ENCODE measurements at places on chromosomes 7 and 10.

GRCh38 chr10:37010741-37011140 lies 114.7 kb upstream of the ANKRD30A start:
- ATAC-seq, result no peak

GRCh38 chr7:30366606-30367005 lies 82.2 kb downstream of the ZNRF2 start:
- ATAC-seq, result no peak

DNA sequence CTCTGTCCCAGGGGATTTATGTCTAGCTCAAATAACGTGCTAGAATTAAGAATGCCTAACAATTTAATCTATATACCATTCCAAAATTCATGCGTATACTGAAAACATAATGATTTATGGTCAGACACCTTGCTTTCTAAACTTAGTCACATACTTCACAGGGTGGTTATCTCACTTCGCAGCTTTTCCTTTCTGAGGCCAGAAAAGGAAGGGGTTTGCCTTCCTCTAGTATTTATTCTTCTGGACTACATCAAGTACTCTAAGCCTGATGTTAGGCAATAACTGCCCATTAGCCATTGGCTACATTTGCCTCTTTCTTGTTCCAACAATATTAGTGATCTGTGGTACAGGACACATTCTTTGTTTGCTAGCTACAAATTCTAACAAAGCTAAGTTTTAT lies 72.6 kb upstream of the FHIP2A start:
- no peak for ATAC-seq

GRCh38 chr7:51134013-51134441 lies 182.6 kb downstream of the COBL start:
- ATAC-seq, result no peak

GRCh38 chr10:74207691-74208480 lies 56.9 kb downstream of the ADK start:
- no peak for ATAC-seq

DNA sequence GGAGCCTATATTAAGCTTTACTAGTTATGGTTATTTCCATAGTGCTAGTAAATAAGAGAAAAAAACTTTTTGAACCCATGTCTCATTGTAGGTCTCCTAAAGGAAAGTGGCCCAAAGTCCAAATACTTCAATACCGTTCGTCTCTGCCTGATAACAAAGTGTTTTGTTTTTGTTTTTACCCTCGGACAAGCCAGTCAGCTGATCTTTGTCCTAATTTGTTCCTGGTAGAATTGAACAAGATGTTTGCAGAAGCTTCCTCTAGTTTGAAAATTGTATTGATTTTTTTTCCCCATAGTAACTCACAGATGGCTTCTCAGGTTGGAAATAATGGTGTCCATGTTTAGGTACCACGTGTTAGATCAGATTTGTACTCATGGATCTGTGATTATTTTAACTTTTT lies 335.8 kb upstream of the KAT6B start:
- ATAC-seq, result no peak

DNA sequence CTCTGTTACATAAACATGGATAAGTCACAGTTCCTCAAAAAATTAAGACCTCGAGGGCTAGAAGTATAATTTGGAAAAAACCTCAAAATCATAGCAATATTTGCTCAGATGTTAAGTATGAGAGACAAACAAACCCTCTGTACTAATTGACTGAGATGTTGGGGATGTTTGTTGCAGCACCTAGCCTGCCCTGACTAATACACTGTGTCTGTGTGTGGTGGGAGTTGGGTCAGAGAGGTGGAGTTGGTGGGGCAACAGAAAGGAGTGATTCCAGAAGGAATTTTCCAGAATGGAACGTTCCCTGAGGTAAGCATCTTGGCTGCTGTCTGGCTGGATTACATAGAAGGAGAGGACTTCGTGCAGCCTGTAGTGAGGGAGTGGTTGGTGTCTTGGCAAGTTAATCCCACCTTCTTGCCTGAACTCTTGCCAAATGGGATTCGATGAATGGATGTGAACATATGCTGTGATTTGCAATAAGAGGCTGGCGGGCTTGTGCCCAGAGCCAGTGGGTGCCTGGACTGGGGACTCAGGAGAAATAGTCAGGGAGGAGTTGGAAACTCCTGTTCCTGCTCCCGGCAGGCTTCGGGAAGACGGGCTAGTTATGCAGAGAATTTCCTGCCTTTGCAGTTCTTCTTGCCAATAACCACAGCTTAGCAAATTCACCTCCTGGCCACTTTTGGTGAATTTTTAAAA lies 9.3 kb upstream of the FAM180A start:
- no peak for ATAC-seq

- no peak for ATAC-seq
Observed at GRCh38 chr10:97574374-97575126, 2.0 kb downstream of the ANKRD2 start.

- ATAC-seq, result no peak
Observed at GRCh38 chr7:130954918-130955564, 221.0 kb upstream of the KLF14 start.

DNA sequence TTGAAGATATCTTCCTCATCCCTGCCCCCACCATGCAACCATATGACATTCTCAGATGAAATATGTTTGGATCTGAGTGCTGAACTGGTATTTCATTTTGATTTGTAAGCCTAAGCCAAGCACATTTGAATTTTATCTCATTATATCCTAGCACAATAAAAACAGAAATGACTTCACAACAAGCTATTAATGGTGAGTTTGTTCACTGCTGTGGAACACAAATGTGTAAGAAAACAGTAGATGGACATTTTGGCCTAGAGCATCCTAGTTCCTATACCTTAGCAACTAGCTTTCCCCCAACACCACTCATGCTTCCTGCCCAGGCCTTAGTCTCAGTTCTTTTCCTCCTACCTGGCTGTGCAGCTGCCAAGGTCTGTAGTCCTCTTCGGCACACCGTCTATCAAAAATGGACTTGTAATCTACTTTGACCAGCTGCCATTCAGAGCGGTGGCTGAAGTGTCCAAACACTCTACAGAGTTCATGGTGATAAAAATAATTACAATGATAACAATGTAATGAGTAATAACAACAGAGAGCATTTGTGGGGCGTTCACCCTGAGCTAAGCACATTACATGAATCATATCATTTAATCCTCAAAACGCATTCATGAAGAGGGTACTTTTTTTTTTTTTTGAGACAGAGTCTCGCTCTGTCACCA lies 491.9 kb downstream of the SORCS1 start:
- no peak for ATAC-seq

GRCh38 chr7:149252378-149252777 lies 9.6 kb upstream of the ZNF783 start:
- ATAC-seq, result no peak

- no peak for ATAC-seq
Observed at GRCh38 chr7:99693427-99694200, 13.8 kb upstream of the CYP3A5 start.

GRCh38 chr10:120314442-120314841 lies 142.6 kb upstream of the PLPP4 start:
- no peak for ATAC-seq

DNA sequence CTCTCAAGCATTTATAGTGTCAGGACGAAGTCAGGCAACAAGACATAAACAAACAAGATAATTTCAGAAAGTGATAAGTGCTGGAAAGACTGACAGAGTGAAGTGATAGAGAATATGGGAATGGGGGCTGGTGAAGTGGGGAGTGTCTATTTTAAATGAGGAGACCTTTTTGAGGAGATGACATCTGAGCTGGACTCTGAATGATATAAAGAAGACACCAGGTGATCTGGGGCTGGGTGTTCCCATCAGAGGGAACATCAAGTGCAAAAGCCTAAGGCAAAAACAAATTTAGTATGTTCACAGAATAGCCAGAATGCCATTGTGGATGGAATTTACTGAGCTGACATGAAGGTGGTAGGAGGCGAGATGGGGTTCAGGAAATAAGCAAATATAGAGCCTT lies 83.4 kb downstream of the PPP1R3A start:
- ATAC-seq, result no peak

DNA sequence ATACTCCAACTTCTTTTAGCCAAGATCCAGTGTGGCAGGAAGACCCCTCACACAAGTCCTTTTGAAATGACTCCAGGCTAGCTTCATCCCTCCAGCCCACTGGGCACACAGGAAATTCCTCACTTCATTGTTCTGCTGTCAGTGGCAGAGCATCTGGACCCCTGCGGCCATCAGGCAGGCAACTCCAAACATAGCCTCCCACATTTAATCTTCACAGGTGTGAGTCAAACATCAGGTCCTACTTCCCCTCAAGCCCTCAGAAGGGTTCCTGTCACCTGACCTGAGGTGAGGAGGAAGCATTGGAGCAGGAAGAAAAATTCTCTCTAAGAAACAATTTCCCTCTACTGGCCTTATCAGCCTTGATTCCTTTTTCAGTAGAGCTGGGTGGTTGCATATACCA lies 51.1 kb upstream of the C1GALT1 start:
- ATAC-seq, result no peak

GRCh38 chr7:128309976-128310375 lies 33.7 kb downstream of the RBM28 start:
- ATAC-seq, result no peak

DNA sequence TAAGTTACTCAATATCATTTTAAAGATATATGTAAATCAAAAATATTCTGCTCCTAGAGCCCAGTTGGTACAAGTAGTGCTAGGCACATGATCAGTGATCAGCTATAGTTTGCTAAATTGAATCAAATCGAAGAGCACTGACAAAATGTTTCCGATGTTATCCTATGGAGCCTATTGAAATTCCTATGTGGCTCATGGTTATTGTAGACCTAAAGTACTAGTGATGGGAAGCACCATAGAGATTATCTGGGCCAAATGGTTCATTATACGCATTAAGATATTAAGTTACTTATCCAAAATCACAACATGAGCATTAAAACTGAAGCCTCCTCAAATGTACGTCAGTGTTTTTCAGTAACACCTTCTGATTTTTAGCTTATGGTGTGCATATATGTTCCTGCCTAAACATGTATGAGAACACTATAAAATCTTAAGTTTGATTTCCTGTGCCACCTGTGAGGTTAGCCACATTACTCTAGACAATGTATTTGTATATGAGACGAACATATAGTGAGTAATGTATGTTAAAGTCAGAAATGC lies 103.2 kb downstream of the IQUB start:
- no peak for ATAC-seq

- no peak for ATAC-seq
Observed at GRCh38 chr7:12124028-12124427, 87.1 kb upstream of the TMEM106B start.

- ATAC-seq, result no peak
Observed at GRCh38 chr7:145779140-145779539, 337.5 kb upstream of the CNTNAP2 start.

GRCh38 chr7:2242541-2243429 lies 759 bp downstream of the NUDT1 start:
- ATAC-seq, result peak; percentile 33

DNA sequence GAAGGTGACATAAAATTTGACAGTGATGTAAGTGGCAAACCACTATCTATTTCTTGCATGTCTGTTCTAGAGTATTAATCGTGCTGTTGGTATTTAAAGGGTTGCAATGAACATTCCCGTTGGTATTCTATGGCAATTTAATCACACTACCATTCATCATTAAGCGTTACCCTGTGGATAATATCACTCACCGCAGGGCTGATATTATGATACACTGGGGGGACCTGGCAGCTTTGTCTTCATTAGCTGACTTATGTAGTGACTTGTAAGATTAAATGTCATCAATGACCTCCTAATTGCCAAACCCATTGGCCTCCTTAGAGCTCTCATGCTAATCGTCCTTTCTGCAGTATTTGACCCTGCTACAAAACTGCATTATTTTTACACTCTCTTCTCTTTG lies 624.5 kb upstream of the VSTM2A start:
- ATAC-seq, result no peak

- no peak for ATAC-seq
Observed at GRCh38 chr7:80916770-80917741, 1.8 kb downstream of the SEMA3C start.

DNA sequence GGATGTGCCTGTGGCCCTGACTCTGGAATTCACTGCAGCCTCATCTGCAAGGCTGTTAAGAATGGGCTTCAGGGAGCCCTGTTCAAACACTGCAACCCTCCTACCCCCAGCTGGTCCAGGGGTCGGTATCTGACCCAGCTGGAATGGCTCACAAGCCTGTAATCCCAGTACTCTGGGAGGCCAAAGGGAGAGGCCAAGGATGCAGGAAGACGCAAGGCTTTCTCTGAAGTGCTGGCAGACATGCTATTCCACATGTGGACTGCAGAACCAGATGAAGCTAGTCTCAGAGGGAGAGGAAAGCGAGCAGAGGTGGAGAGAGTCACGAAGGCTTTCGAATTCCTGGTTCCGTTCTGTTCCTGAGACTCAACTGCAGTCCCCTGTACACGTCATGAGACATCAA lies 45.0 kb downstream of the ESYT2 start:
- ATAC-seq, result no peak

DNA sequence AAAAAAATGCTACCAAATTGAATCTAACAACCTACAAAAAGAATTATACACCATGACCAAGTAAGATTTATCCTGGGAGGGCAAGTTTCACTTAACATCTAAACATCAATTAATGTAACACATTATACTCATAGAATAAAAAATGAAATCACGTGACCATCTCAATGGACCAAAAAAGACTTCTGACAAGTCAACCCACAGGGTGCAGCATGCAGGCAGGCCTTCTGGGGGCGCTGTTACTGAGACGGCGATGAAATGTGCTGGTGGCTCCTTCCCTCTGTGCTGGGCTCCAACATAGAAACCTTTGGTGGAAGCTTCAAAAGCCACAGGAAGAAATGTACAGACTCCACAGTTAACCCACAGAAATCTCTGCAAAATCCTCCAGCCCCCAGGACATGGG lies 103.1 kb downstream of the INHBA start:
- no peak for ATAC-seq

GRCh38 chr10:93854975-93855374 lies 38.8 kb upstream of the SLC35G1 start:
- no peak for ATAC-seq

DNA sequence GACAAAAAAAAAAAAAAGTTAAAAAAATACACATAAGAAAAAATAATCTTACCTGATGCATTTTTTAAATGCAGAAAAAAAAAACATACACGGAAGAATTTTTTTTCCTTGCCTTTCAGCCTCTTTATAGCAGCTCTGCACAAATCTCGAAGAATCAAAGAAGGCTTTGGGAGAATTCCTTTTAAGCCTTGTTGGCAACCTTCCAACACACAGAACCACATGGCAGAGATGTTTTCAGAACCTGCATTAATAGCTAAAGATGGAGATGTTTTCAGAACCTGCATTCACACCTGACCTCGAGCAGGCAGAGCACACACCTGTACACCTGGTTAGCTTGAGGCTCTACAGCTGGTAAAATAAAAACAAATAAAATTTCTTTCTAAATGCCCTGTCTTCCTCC lies 65.6 kb downstream of the DOCK4 start:
- no peak for ATAC-seq

DNA sequence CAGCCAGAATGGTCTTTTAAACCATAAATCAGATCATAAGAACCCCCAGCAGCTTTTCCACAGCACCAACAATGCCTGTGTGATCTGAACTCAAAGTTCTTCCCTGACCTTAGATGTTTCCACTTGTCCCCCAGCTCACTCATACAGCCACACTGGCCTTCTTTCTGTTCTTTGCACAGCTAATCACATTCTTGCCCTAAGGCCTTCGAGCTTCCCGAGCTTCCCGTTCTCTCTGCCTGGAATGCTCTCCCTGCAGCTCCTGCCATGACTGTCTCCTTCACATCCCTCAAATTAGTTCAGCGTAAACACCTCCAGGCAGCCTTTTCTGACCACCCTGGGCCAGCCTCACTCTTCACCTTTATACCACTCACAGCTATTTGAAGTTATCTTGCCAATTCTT lies 166.8 kb upstream of the NFE2L3 start:
- no peak for ATAC-seq

All from activated CD4-positive, CD25-positive, alpha-beta regulatory T cell treated with anti-CD3 and anti-CD28 coated beads, Interleukin-2, amount 50 U/mL, for 24 hours (primary cell).